CD4-positive, alpha-beta T cell treated with Interferon alpha-2 for 1 hour (primary cell): ENCODE measurements at places on chromosomes 6 and 20.

GRCh38 chr20:8964959-8965562, 103.8 kb upstream of the PLCB4 start:
- no peak for DNase-seq

- DNase-seq: no peak
Observed at GRCh38 chr6:26531897-26532296, 6.3 kb upstream of the HMGN4 start.

DNA sequence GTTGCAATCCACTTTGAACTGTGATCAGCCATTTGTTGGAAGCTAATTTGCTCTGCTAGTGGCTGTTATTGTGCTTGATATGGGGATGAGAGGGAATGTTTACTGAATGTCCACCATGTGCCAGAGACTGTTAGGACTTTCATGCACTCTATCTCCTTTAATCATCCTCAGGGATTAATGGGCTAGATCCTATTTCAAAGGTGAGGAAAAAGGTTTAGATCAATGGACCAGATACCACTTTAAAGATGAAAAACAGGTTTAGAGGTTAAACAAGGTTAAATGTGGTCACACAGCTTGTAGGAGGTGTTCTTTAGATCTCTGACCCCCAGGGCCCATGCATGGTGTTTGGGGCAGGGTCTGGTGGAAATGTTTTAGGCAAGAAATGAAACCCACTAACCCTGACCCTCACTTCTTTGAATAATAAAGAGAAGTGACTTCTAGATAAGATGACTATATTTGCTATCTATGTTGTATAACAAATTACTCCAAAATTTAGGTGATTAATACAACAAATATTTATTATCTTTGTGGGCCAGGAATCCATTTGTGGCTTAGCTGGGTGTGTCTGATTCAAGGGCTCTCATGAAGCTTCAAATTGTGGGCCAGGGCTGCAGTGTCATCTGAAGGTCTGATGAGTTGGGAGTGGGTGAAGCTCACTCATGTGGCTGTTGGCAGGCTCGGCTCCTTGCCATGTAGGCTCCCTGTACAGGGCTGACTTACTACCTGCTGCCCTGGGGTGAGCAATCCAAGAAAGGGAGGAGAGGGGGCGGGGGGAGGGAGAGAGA, 127.8 kb upstream of the FOXA2 start:
- DNase-seq: no peak

- DNase-seq: no peak
Observed at GRCh38 chr20:57898332-57898731, 188.5 kb upstream of the PMEPA1 start.

DNA sequence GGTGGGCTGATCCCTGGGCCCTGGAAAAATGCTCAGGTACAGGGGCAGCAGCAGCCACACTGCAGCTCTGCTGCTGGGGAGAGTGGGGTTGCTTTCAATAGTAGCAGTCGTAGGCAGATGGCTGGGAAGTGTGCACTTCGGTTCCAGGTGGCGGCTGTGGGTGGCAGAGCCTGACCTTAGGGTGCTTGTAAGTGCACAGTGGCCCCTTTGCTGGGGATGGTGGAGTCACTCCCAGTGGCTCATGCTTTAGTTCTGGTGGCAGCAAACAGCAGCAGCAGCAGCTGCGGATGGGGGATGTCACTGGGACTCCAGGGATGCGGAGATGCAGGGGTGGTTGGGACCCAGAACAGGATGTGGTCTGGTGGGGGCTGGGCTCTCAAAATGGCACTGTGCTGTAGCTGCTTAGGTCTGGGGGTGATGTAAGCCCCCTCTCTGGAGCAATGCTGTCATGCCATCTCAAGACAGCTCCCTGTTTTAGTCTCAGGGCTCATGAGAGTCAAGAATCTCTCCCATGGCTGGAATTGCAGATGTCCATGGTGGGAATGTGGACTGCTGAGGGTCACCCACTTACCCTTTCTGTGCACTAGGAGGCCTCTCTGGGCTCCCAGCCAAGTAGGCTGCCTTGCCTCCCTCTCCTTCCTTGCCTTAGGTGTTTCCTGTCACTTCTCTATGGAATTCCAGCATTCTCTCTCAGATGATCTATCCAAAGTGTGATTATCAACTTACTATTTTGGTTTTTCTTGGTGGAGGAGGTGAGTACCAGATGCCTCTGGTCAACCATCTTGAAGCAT, 146.7 kb upstream of the SLC22A23 start:
- no peak for DNase-seq

- DNase-seq: peak; percentile 19
Observed at GRCh38 chr6:16318538-16318937, 80.2 kb downstream of the GMPR start.

GRCh38 chr6:43331891-43332290, 23.3 kb upstream of the CRIP3 start:
- DNase-seq: peak; percentile 12

GRCh38 chr6:169937389-169938261, 186.2 kb downstream of the ERMARD start:
- no peak for DNase-seq

DNA sequence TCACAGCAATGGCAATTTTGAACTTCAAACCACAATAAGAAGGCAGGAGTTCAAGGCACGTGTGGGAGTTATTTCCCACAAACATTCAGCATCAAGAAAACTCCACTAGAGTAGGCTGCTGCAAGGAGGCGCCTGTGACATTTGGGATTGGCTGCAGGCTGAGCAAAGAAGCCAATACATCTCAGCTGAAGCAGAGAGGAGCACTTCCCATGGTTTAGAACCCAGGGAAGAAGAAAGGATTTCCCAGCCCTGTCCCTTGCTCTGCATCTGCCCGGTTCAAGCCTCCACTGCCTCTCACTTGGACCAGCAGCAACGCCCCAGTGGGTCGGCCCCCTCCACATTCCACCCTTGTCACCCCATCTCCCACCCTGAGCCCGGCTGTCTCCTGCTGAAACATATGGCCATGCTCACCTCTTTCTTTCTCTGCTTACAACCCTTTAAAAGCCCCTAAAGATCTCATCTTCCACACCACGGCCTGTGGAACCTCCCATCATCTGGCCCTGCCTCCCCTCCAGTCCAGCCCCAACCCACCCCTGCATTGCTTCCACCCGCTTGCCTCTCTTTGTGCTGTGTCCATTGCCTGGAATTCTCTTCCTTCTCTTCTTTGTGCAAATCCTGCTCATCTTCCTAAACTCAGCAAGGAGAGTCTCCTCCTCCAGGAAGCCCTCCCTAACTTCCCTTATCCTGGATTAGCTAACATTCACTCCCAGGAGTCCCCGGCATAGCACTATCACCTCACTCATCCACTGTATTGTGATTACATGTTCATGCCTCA, 128.3 kb downstream of the ANKRD60 start:
- DNase-seq: no peak

DNA sequence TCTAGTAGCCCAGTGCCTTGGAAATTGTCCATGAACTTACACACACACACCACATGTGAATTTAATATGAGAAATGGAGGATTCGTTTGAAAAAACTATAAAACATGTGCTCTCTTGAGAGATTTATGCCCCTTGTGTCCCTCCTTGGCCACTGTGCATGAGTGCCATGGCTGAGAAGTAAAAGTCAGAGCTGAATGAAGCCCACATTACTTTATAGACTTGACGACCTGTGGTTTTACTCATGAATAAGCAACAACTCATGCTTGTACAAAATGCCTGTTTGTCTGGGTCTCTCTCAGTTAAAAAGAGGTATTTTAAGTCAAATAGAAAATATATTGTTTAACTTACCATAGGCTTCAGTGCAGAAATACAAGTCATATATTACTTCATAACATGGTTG, 102.7 kb downstream of the KCNQ5 start:
- no peak for DNase-seq

- DNase-seq: no peak
Observed at GRCh38 chr6:69284176-69284730, 512.6 kb downstream of the LMBRD1 start.

GRCh38 chr6:20211941-20212391, 303 bp downstream of the MBOAT1 start:
- peak; percentile 20 for DNase-seq

GRCh38 chr20:19304886-19305415, 92.5 kb downstream of the SLC24A3 start:
- DNase-seq: no peak
